ENCODE measurements at places on chromosomes 2 and 18. TPM values are rescaled to one million over a fixed set of nuclear protein-coding genes. Genes with fewer than 3 reads are reported as not detected.

DNA sequence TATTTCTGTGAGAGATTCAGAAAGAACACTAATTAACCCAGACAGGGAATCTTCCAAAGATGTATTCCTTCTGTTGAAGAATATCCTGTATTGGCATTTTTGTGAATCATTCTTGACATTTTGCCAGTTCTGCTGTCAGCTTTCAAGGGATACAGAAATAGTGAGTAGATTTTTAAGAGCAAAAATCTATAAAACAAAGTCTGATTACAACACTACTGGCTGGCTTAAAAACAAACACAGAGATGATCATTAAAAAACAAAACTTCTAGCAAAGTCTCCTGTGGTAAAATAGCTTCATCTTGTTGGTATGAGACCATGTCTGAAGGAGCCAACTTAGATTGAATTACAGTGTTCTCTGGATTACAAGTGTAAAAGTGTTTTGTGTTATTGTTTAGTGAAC lies 866.3 kb upstream of the KLHL29 start:
- DNase-seq: no peak

GRCh38 chr2:142907653-142908052 lies 30.2 kb downstream of the KYNU start:
- no peak for DNase-seq

DNA sequence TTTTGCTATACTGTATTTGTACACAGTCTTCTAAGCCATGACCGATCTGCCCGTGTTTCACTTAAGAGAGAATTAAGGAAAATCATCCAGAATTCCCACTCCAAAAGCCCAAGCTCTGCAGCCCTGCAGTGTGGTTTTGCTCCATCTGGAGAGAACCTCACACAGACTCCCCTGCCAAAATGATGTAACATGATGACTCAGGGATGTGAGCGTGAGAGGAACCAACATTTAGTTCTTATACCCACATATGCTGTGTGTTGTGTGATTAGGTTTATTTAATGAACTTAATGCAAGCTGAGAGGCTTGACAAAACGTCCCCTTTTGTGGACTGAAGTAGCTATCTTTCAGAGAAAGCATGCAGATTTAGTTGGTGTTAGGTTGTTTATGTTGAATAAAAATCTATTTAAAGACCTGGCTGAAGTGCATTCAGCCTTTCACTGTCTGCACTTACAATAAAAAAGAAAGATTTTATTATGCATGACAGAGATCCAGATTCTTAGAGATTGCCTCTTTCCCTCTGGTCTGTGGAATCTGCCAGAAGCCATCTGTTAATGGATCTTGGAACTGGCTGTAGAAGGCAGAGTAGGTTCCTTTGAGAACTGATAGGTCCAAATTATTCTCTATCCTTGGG lies 6.3 kb downstream of the RAB12 start:
- no peak for DNase-seq

DNA sequence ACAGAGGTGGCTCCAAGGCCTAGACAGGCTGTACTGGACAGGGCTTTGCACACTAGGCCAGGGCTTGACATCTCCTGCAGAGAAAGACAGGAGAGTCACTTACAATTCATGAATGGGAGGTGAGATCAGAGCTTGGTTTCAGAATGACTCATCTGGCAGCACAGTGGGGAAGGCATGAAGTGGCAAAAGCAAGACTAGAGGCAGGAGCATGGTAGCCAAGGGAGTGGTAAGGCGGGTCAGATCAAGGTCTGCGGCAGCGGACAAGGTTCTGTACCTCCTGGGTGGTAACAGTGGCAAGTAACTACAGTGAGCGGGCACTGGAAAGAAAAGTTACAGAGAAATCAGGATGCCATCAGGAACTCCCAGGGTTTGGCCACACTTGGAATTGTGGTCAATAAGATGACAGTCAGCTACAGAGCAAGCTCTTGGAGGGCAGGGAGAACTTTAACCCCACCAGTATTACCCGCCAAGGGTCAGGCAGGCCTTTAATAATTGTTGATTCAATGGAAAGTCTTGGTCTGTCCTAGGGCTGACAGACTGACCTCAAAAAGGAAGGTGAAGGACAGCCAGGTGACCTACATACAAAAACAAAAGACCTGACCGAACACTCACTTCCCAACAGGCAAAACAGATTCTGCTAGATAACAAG lies 5.7 kb downstream of the MCFD2 start:
- DNase-seq: peak; percentile 47

DNA sequence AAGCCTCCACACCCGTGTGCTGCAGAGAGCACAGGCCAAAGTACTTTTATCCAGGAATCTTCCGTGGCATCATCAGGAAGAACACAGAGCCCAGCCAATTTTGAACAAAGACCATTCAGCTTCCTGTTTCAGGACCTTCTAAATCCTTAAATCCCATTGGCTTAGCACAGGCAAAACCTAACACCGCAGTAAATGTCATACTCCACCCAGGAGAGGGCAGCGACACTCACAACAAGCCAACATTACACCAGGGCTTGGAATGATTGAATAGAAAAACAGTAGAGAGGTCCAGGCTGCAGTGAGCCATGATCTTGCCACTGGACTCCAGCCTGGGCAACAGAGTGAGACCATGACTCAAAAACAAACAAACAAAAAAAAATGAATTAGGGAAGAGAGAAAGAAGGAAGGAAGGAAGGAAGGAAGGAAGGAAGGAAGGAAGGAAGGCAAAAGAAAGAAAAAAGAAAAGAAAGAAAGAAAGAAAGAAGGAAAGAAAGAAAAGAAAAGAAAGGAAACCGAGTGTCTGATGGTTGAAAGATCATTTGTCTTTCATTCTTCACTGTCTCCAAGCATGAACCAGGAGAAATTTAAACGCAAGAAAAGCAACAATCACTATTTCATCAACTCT lies 144.6 kb upstream of the SATB2 start:
- DNase-seq: no peak

PSMA8 gene
- not detected for total RNA-seq

DTNA gene
- 188 TPM for total RNA-seq

POMC gene
- total RNA-seq: 0.77 TPM

LGALSL gene
- 22.5 TPM for total RNA-seq

RUFY4 gene
- not detected for total RNA-seq

MLPH gene
- total RNA-seq: 40.9 TPM

Data from heart left ventricle (tissue), 16 donors.